ENCODE measurements at places on chromosomes 12 and 14.

DNA sequence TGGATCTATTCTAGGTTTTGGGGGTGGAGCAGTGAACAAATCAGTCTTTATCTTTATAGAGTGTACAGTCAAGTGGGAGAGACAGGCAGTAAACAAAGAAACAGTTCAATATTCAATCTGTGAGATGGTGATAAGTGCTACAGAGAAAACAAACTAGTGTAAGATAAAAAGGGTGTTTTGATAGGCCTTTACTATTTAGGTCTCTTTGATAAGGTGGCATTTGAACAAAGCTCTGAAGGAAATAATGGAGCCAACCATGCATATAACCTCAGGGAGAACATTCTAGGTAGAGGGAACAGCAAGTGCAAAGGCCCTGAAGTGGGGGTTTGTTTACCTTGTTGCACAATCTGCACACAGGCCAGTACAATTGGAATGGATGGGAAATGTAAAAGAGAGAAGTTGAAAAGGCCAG lies 47.3 kb downstream of the PTPN11 start:
- DNase-seq: no peak

GRCh38 chr14:51862176-51862796 lies 1.9 kb downstream of the GNG2 start:
- no peak for DNase-seq

GRCh38 chr12:107493135-107493494 lies 192.5 kb upstream of the PWP1 start:
- no peak for DNase-seq

GRCh38 chr14:72603639-72604038 lies 290.3 kb downstream of the DPF3 start:
- no peak for DNase-seq
